Thoracic aorta (tissue), 2 donors: ENCODE measurements at places on chromosomes 6 and 20.

GRCh38 chr6:27757307-27757706 is 154.9 kb downstream of the OR2B2 start:
- DNase-seq = no peak

DNA sequence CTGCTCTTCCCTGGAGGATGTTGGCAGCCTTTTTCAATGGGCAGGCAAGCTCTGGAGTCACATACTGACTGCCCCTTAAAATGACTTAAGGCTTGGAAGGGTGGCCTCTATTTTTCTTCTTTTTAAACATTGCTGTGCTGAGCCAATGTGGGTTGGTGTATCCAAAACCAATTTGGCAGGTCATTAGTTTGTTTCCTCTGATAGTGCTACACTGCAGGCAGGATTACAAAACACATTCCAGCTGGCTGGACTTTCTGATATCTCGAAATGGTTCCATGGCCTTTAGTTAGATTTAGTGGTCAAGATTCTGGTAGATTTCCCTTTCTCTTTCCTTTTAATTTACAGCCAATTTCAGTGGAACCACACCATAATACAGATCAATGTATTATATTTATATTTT is 28.1 kb upstream of the BMP2 start:
- no peak for DNase-seq

- DNase-seq = no peak
These were observed 947.3 kb downstream of the KIF16B start for GRCh38 chr20:15625981-15626380.

GRCh38 chr6:2950713-2951112 is 20.7 kb downstream of the SERPINB6 start:
- no peak for DNase-seq

DNA sequence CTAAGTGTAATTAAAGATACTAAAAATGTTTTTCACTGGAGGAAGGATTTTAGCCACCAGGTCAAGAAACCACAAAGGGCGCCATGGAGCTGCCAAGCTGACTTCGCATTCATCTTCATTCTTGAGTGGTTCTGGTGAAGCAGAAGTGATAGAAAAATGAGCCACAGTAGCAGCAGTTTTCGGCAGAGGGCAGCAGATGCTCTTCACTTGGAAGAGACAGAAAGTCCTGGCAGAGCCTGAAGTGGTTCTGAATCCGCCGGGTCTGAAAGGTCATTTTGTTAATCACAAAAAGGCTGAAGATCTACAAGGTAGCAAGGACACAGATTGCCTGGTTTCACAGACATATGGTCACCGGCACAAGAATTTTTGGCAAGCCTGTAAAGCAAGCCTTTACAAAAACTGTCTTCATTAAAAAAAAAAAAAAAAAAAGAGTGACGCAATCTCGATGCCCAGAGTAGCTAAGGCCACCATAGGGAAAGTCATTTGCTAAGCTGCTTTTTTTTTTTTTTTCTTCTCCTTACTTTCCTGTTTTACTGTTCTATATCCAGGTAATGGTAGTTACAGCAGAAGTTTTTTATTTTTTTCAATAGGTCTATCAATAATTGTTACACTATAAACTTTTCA is 345.1 kb upstream of the AGPAT4 start:
- no peak for DNase-seq

- DNase-seq = no peak
These were observed 180.5 kb downstream of the SLC16A10 start for GRCh38 chr6:111267764-111268333.

- no peak for DNase-seq
These were observed 125.2 kb downstream of the PACRG start for GRCh38 chr6:162852840-162853577.

DNA sequence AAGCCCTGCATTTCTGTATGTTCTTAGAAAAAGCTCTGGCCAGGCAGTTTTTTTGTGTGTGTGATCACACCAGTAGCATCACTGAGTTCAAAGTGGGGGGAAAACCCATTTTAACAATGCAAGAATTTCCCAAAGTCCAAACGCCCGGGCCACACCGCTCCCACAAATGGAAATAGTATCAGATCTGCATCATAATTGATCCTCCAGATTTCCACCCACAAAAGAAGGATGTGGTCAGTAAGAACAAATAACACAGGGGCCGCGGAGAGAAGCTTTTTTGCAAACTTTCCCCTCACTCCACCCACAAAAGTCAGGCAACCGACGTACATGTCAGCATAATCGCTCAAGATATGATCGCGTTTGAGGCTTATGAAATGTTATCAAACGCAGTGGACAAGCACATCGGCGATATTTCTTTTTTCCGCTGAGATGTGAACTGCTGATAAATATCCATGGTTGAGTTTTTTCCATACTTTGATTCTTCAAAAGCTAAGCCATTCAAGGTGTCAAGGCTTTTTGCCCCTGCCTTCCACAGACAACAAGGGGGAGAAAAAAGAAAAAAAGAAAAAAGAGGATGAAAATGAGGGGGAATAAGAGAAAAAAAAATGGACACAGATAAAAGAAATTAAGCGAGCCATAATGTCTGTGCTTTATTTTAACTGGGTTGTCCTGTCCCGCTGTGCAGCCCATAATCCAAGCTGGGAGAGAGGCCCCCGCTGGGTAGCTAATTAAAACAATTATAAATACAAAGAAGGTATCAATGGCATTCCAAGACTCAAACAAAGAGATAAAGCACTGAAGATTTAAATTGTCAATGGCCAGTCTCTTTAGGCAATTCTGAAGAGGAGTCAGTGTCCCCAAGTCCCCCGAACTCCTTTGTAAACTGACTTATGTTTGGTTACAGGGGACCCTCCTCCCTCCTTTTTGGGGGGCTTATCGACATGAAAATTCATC is 143.5 kb downstream of the ZFP64 start:
- no peak for DNase-seq

DNA sequence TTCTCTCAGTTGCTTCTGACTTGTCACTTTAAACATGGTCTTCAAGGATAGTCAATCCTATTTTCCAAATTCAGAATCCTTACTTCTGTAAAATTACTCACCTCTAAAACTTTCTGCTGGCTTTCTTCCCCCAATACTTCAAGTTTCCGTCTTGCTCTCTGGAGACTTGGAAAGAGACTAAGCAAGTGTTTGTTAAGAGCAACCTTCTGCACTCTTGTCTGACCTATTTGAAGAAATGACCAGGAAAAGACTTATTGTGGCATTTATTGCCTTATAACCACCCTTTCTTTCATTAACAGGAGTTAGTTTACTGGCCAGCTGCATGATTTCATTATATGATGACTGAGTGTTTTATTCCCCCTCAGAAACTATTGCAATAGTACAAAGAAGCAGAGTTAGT is 181.0 kb downstream of the TBC1D7 start:
- no peak for DNase-seq

GRCh38 chr20:33377366-33377765 is 24.0 kb downstream of the CDK5RAP1 start:
- no peak for DNase-seq

DNA sequence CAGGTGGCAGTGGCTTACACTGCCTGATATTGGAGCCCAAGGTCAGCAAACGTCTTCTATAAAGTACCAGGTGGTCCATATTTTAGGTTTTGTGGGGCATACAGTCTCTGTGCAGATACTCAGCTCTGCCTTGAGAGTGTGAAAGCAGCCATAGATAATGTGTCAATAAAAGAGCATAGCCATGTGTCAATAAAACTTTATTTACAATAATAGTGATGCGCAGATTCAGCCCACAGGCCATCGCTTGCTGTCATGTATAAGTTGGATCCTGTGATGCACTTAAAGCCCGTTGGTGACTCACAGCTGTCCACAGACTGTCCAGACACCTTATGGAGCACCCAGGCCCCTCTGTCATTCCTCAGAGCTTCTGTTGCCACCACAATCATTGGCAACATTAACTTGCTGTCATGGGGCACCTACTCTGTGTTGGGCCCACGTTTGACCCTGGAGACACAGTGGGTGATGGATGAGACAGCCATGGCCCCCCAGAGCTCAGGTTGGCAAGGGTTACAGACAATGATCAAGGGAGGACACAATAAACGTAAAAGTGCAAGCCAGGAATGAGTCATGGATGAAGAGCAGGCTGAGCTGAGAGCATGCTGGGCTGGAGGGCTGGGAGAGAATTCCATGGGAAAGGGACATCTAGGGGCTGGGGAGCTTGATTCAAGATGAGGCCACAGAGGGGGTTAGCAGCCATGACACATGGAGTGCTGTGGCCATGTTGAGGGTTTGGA is 173.6 kb downstream of the TAF4 start:
- DNase-seq = no peak

DNA sequence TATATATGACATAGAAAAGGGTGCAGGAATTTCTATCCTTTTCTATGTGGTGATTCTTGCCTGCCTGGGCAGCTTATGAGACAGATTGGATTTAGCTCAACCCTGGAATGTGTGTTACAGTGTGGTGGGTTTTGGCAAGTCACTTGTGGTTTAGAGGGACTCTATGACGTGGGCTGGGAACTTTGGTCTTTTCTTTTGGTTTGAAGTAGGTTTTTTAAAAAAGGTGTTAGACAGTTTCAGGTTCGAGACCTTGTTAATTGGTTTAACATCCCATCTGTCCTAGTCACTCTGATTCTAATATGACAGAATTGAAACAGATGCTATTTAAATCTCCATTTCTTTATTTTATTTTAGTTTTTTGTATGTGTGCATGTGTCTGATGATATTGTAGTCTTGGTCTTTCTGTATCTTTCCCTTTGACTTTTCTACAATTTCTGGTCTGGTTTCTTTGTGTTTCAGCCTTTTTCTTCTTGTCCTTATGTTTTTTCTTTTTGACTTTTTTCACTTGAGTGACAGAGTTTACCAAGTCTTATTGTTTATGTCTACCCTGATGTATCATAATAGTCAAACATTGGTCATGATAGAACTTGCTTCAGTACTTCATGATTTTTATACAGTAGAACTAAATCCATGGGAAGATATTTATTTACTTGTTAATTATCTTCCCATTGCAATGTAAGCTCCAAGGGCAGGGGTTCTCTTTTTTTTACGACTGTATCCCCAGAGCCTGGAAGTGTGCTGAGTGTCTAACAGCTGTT is 174.3 kb downstream of the CDKAL1 start:
- no peak for DNase-seq

DNA sequence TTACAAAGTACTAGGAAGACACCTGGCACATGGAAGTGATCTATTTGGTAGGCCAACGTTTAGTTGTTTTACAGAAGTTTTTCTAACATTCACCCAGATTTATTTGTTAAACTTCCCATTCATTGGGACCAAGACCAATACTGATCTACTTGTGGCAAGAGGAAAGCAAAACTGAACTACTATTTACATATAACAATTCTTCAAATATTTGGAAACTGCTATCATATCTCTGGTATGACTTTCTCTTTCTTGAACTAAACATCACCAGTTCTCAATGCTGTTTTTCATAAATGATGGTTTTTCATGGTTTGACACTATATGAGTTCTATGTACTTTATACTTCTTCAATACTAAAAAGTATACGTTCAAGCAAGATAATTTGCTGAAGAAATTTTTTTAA is 189.2 kb downstream of the ASCC3 start:
- no peak for DNase-seq
